ENCODE measurements at places on chromosomes 3 and 15.

DNA sequence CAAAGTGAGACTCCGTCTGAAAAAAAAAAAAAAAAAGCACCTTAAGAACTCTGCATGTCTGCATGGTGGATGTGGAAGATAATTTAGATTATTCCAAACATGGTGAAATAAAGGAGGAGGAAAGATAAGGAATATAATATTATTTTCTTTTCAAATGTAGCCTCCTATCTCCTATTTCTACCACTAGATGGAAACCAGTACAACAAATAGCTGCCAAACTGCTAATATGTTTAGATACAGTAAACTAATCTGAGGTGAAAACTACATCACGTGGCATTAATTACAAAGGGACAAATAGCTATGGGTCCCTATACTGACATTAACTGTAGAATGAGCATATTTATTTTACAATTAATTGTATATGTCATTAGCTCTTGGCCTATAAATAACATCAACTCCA is 197.8 kb downstream of the TBC1D5 start:
- no peak for DNase-seq

- DNase-seq: no peak
These were observed 10.2 kb upstream of the HERC1 start for GRCh38 chr15:63843901-63844317.

- DNase-seq: no peak
These were observed 74.9 kb upstream of the SKOR1 start for GRCh38 chr15:67750371-67750770.

GRCh38 chr15:51369451-51369761 is 28.0 kb downstream of the GLDN start:
- no peak for DNase-seq

- no peak for DNase-seq
These were observed 213.9 kb upstream of the PFN2 start for GRCh38 chr3:150184426-150185071.

DNA sequence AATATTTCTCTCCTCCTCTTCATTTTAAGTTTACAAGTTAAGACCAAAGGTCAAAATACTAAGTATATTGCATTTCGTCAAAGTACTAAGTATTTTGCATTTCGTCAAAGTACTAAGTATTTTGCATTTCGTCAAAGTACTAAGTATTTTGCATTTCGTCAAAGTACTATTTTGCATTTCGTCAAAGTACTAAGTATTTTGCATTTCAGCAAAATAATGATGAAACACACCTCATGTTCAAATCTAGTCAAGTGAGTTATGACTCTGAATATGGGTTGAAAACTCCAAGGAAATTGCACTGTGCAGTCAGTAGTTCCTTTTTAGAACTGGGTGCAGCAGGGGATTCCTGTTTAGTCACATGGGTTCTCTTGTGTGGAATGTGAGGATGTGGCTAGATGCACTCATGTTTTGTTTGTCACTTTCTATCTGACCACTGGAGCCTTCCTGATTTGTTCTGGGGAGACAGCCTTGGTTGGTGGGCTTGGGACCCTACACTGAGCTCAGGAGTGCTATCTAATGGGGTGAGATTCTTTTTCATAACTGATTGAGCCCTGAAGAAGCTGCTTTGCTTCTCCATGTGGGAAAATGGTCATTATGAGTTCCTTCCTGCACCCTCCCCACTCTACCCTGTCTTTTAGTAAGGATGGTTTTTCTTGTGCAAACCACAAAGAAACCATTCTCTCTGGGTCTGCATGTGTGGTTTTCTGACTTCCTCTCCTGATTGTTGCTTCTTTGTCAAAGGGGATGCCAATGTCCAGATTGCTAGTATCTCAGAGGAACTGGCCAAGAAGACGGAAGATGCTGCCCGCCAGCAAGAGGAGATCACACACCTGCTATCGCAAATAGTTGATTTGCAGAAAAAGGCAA is 73.4 kb downstream of the CCK start:
- no peak for DNase-seq

- DNase-seq: no peak
These were observed 50.0 kb upstream of the CORO2B start for GRCh38 chr15:68528626-68529290.

DNA sequence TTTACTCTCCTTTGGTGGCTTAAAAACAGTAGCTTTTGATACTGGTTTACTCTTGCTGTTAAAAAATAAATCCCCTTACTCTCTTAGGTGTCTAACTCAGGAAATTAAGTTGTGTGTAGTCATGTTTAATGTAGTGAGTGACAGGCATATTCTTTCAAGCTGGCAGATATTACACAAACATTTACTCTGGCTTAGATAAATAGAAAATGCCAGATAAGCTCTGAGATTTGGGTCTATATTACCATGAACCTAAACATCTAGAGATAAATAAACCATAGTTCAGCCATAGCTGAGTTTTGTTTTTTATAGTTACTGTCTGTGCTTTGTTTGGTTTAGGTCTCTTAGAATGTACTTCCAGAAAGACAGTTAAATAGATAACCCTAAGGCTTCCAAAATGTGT is 2.4 kb downstream of the SEMA6D start:
- no peak for DNase-seq

DNA sequence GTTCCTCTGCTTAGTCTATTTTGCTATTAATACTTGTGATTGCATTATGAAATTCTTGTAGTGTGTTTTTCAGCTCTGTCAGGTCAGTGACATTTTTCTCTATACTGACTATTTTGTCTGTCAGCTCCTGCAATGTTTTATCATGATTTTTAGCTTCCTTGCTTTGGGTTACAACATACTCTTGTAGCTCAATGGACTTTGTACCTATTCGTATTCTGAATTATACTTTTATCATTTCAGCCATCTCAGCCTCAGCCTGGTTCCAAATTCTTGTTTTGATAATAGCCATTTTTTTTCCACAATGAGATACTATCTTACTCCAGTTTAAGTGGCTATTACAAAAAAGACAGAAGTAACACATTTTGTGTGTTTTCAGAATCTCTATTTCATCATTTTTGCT is 204.2 kb upstream of the ONECUT1 start:
- no peak for DNase-seq

- no peak for DNase-seq
These were observed 124.7 kb downstream of the NEDD4 start for GRCh38 chr15:55868707-55869106.

- DNase-seq: no peak
These were observed 352.8 kb downstream of the LRTM1 start for GRCh38 chr3:54574906-54575617.

- DNase-seq: no peak
These were observed 544.1 kb upstream of the MDFIC2 start for GRCh38 chr3:70856414-70857162.

DNA sequence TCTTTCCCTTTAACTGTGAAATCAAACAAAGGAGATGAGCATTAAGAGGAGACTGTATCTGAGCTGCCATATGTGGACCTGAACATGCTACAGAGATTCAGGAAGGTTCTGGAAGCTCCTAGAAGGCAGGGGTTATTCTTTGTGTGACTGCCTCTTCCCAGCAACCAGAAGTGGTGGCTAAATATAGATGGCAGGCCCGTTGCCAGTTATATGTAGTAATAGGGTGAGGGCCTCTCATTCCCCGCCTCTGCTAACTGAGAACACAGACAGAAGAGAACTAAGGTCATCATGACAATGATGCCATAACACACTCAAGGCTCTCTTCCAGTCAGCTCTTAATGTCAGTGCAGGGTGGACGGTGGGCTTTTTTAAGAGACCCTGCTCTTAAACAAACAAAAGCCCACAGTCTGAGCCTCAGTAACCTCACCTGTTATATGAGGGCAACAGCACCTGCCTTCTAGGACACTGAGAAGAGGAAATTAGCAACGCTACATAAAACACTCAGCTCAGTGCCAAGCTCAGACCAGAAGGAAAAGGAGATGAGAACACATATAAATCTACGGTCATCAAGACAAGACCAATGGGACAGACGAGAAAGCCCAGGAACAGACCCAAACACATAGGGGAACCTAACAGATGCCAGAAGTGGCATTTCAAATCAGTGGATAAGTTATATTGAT is 22.3 kb downstream of the CFAP92 start:
- DNase-seq: no peak

DNA sequence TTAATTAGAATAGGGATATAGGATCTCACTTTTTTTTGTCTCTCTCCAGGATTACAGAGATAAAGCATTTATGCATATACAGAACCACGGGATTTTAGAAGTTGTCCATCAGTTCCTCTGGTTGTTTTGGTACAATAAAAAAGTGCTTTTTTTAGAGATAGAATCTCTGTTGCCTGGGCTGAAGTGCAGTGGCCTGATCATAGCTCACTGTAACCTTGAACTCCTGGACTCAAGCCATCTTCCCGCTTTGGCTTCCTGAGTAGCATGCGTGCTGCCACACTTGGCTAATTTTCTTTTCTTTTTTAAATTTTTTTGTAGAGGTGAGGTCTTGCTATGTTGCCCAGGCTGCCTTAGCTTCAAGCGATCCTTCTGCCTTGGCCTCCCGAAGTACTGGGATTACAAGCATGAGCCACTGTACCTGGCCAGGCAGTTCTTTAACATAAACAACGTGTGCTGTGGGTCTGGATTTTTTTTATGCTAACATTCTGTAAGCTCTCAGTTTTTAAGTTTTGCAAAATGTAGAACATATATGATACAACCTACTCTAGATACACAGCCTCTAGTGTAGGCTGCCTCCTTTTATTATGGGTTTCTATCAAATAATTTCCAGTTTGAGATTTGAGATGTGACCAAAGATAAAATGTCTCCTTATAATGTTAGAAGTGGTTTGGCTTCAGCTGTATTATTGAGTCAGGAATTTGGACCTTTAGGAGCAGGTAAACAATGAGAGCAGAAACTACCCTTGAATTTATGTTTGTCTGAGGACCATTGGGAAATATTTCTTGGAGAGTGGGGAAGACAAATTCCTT is 57.4 kb upstream of the ULK4 start:
- no peak for DNase-seq

DNA sequence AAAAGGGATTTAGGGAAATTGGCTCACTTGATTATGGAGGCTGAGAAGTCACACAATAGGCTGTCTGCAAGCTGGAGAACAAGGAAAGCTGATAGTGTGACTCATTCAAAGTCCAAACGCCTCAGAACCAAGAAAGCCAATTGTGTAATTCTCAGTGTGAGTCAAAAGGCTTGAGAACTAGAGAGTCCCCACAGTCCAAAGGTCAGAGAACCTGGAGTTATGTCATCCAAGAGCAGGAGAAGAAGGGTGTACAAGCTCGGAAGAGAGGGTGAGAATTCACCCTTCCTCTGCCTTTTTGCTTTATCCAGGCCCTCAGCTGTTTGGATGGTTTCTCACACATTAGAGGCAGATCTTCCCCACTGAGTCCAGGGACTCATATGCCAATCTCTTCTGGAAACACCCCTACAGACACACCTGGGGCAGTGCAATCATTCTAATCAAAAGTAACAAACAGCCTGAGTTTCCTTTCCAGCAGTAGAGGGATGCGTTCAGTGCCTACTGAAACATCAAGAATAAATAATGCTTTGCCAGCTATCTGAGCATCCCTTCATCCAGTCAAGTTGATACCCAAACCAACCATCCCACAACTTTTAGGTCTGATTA is 271.5 kb downstream of the SATB1 start:
- no peak for DNase-seq

DNA sequence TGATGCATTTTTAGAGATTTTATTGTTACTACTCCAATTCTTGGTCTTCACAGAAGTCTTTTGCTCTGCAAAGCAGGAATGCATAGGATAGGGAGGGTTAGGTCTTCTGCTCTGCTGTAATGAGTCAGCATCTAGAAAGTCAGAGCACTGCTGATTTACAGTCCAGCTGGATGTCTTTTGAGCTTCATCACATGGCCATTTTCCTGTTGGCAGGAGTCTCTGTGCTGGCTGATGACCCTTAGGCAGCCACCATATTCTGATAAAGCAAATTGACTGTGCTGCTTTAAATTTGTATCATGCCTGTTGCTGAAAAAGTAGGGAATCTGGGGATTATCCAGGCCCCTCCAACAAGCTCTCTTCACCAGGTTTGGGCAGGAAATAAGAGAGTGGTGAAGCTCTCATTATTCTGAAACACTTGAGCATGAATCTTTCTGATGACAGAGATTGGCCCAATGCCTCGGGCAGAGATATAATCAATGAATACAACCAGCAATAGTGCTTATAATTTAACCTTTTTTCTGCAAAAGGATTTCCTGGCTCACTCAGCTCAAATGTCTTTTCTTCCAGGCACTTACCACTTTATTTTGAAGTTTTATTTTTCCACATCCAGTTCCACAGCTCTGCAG is 9.7 kb upstream of the CRBN start:
- DNase-seq: no peak

- DNase-seq: no peak
These were observed at the start of gene SLCO2A1 for GRCh38 chr3:134029734-134030378. Gene SLCO2A1, minus strand, starts transcription at chr3:134029925. Its CDS starts 123 bp downstream, at chr3:134029802.

- DNase-seq: no peak
These were observed 41.0 kb downstream of the RAB11A start for GRCh38 chr15:65910341-65910740.

GRCh38 chr3:120227710-120228347 is 57.2 kb downstream of the GPR156 start:
- no peak for DNase-seq

DNA sequence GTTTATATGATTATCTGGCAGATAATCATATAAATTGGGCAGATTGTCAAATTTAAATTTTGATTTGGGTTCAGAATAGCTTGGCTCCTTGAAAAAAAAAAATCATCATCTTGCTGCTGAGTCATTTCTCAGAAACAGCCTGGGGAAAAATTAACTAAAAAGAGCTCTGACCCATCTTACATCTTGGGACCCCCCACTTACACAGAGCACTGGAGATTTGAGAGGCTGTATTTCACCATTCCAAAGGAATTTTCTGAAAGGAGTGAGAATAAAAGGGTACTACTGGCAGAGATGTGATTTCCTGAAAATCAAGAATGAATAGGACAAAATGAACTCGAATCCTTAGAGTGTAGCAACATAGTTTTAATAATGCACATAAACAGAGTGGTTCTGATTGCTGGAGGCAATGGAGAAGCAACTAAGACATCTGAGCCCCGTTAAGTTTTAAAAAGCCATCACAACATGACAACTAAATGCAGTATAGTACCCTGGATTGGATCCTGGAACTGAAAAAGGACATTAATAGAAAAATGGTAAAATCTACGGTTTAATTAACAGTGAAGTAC is 97.5 kb downstream of the RFTN1 start:
- no peak for DNase-seq

DNA sequence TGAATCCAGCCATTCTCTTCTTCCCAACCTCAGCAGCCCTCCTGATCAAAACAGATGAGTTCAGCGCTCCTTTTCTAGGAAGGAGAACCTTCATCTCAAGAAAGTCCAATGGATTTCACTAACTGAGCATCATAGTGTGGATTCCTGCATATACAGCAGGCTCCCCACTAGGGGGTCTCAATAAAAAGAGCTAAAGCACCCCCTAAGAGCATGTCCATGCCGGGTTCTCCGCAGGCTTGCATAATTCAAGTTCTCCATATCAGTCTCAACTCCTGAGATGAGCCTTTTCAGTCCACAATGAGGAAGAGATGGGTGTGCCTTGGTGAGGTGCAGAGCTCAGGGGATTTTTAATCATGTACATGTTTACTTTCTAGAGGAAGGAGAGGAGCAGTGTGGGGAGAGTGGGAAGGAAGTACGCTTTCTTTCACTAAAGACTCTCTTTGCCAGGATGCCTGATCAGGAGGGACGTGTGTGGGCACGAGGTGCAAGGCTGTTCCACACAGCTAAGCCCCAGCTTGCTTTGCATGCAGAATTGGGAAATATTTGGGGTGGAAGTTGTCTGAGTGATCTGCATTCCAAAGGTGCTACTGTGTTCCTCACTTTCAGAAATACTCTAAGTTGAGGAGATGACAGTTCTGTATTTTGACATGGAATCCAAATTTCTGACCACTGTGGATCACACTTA is 563.5 kb downstream of the OCA2 start:
- DNase-seq: no peak

- no peak for DNase-seq
These were observed 868 bp upstream of the GADL1 start for GRCh38 chr3:30895329-30895728.
